ENCODE measurements at places on chromosomes 7 and 10.
A peak's percentile ranks its signal among the peaks of the same experiment; 100 is the strongest.

- DNase-seq, result no peak
These were observed 233.1 kb downstream of the SEMA3E start for GRCh38 chr7:83415840-83416239.

GRCh38 chr7:95394370-95394769 lies 1.8 kb downstream of the PON3 start:
- no peak for DNase-seq

- DNase-seq, result no peak
These were observed 132.9 kb downstream of the OAT start for GRCh38 chr10:124285587-124286527.

GRCh38 chr7:7567898-7568531 lies 1.3 kb downstream of the MIOS start:
- DNase-seq, result no peak

DNA sequence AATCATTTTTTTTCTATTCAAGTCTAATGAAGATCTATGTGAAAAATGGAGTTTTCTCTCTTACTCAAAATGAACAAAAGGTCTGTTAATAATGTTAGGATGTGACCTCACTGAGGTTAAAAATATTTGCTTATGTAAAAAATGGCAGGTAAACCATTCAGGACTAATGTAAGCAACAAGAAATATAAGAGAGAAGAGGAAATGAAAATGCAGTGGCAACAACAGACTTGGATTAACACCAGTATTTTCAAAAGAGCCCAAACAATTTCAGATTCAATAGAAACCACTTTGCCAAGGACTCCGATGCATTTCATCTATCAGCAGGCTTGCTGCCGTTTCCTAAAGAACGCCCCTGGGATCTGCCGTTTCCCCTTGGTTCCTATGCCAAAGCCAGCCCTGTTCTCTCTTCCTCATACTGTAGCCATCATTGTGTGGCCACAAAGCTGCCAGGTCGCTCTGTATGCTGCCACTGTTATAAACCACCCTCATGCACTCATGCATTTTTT lies 66.4 kb downstream of the MTURN start:
- no peak for DNase-seq

DNA sequence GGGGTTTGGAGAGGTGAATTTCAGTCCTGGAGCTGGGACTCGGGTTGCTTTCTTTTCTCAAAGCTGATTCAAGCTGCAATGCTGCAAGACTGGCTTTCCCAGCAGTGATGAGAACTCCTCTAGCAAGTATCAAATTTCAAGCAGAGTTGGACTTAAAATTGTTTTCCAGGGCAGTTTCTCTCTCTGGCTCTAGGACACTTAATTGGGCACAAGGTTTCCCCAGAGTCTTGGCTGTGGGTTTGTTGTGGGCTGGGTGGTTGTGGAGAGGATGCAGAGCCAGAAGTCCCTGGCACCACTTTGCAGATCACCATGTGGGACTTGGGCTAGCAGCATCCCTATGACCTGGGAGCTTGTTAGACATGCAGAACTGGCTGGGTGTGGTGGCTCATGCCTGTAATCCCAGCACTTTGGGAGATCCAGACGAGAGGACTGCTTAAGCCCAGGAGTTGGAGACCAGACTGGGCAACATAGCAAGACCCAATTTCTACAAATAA lies 16.8 kb downstream of the AKR1B15 start:
- no peak for DNase-seq

DNA sequence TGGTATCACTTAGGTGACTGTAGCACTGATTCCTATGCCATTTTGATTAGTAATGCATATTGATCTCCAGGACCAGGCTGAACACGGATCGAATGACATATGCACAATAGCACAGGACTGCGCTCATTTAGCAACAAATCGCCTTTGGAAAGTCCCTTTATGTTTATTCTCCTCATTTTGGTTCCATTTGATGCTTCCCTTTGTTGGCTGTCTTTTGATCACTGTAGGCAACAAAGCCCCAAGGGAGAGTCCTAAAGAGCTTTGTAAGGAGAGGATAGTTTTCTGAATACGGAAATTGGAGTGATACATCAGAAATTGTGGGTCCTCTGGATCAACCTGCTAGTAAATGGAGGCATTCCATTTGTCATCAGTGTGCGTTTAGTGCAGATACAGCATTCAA lies 1111.4 kb downstream of the SORCS1 start:
- DNase-seq, result no peak

DNA sequence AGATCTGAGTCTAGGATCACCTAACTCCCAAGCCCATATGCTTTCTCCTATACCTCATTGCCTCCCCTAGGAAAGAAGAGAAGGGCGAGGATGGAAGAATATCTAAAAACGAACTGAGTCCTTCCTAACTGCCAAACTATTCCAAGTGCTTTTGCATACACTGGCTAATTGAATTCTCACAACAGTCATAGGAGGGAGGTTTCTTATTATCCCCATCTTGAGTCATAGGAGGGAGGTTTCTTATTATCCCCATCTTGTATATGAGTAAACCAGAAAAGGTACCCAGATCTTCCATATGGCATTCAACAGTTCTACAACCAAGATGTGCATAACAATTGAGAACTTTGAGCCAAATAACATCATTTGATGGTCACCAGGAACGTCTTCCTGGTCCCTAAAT lies 13.1 kb upstream of the FAM204A start:
- DNase-seq, result no peak

GRCh38 chr7:135320268-135320667 lies 86.6 kb downstream of the STRA8 start:
- DNase-seq, result peak; percentile 43

DNA sequence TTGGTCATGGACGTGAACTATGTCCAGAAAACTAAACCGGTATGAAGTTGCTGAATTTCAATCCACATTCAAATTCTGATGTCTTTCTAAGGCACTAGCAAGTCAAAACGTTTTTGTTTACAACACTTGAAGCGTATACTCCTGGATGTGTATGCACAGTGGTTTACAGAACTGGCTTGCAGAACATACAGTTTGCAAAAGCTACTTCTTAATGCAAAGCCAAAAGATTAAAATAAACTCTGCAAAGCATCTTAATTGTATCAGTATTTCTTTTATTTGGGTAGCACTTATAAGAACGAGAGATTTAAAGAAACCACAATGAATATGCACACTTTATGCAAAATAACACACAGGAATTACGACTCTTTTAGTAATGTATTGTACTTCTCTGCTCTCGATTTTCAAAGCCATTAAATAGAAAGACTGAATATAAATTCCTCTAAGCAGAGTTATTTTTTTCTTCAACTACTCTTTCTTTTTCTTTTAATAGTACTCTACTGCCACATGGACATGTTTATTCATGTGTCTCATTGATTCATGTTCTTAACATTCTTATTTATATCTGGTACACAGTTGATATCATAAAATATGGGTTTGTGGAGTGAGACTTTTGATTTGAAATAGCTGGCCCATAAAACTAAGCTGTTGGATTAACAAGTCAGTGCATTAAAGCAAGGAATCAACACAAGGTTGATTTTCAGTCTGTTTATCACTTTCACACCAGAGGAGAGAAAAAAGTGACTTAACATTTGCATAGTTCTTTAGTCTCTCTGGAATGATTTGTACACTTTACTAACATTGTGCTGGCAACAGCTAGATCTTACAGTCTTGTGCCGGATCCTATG lies 189.4 kb upstream of the STEAP4 start:
- DNase-seq, result no peak

DNA sequence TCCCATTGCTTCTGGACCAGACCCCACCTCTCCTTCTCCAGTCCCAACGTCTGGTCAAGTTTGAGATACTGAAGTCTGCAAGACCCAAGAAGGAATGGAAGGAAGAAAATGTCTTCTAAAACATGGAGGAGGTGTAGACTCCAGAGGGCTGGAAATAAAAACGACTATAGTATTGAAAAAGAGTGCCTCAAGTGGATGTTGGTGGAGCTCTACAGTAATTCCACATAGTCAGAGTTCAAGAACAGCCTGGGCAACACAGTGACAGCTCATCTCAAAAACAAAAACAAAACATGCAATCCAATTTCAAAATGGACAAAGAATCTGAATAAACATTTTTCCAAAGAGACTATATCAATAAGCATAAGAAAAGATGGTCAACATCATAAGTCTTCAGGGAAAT lies 2.3 kb upstream of the PCGF6 start:
- no peak for DNase-seq

DNA sequence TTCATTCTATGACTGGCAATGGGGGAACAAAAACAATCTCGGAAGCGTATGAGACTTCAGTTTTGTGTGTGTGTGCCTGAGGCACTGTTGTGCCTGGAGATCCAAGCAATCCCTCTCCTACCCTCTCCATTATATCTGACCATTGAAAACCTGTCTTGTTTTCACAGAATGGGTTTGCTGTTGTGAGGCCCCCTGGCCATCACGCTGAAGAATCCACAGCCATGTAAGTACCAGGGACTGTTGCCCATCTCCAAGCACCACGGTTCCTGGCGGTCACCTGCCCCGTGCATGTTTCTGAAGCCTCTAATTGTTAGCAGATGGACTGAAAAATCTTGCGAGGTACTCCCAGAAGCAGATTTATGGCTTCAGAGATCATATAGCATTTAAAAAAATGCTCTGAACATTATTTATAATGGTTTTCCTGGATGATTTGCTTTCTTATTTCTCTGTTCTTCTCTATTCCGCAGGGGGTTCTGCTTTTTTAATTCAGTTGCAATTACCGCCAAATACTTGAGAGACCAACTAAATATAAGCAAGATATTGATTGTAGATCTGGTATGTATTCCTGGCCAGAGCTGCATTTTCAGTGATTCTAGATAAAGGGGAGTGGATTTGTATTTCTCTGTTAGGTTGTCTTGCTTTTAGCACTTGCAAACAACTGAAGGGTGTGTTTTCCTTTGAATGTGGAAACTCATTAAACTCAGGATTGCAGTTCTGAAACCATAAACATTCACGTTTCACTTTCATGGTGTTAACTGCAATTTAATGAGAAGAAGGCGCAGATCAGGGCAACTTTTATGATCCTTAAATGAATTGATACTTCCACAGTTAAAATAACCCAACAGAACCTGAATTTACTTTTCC lies 288.2 kb downstream of the TWIST1 start:
- no peak for DNase-seq

GRCh38 chr10:125955766-125956165 lies 59.4 kb downstream of the FANK1 start:
- DNase-seq, result no peak

GRCh38 chr7:108461840-108462239 lies 5.6 kb upstream of the NRCAM start:
- DNase-seq, result no peak

GRCh38 chr10:105094048-105094447 lies 453.0 kb downstream of the SORCS3 start:
- DNase-seq, result no peak

- DNase-seq, result no peak
These were observed 1.0 kb upstream of the LRRN3 start for GRCh38 chr7:111089822-111090426.

DNA sequence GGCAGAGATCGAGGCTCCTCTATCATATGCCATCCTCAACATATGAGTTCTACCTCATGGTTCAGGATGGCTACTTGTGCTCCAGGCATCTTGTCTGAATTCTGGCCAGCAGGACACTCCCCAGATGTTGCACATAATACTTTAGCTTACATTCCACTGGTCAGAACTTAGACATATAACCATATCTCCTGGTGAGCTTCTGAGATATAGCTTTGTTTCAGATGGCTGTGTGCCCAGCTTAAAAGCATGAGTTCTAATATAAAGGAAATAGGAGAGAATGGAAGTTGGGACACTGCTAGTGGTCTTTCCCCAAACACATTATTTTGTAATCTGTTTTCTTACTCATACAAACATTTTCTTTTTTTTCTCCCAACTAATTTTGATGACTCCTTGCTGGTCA lies 50.8 kb upstream of the IFRD1 start:
- DNase-seq, result no peak

DNA sequence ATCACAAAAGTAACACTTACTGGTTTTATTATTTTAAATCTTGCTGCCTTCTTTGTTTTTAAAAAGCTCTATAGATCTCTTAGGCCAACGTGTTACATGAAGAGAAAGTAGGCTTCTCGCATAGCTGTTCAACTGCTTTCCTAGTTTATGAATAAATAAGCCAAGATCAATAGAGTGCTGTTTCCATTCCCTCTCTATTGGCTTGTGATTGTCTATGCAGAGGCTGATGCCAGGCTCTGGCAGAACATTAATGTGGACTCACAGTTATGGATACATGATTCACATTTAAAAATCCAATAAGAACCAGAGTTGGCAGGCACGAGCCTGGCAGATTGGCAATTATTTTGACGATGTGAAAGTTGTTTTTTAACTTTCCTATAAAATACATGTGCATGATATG lies 137.5 kb downstream of the GNAT3 start:
- no peak for DNase-seq

DNA sequence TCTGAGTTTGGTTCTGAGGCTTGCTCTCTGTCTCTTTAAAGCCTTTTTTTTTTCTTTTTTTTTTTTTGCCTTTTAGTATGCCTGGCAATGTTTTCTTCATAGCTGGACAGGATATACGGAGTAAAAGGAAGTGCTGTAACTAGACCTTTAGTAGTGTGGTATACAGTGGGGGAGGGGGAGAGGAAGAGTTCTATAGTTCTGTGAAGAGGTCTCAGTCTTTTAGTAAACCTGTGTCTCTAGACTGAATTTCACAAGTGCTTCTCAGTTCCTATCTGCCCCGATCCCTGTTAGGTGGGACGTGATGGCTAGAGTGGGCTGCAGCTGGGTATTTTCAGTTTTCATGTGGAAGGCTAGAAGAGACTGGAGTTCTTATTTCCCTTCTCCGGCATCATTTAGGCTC lies 3.1 kb upstream of the ABCC2 start:
- no peak for DNase-seq

GRCh38 chr7:50121286-50121685 lies 28.2 kb upstream of the ZPBP start:
- no peak for DNase-seq

DNA sequence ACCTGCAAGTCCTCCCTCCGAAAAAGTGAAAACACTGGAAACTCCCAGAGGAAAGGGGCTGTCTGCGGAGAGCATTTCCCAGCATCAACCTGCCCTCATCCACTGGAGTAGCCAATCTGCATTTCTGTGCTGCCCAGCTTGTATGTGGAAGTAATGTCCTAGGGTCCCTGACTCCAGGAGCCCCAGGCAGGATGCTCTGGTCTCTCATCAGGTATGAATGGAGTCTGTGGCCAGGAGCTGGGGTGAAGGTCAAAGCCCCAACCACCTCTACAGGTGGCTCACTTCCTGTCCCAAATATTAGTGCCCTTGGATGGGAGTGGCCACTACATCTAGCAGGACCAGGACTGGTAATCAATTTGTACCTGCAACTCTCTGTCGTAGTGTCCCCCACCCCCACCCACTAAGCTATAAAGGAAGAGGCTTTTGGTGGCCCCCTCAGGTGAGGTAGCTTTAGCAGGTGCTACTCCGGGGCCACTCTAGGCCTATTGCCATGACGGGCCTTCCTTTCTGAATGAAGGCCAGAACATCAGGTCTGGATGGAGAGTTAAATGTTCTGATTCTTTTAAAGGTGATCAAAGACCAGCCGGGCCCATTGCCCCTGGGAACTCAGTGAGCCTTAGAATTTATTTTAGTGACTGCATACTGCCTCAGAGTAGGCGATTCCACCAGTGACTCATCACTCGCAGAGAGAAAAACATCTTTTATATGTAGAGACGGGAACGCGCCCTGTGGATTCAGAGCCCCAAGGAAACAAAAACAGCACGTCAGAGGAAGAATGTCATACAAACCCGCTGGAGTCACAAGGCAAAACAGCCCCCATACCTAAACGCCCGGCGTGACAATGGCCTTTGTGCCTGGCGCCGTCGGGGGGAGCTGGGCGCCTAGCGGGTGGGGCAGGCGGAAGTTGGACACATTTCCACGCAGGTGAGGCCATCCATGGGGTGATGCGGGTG lies 13.0 kb downstream of the EN2 start:
- DNase-seq, result no peak

- DNase-seq, result peak; percentile 4
These were observed 186.5 kb upstream of the SLC25A13 start for GRCh38 chr7:96508371-96508770.

- no peak for DNase-seq
These were observed 81.7 kb downstream of the RNF216 start for GRCh38 chr7:5699467-5700384.
